ENCODE measurements at places on chromosomes 16 and 17.

- peaks cover 20% of the 10 kb centered on the region for H3K4me1 ChIP-seq
- no peak overlapping the region for H3K4me3 ChIP-seq
- no peak overlapping the region for H3K27ac ChIP-seq
- no peak for DNase-seq
- H3K36me3 ChIP-seq: no peaks in the 10 kb centered on the region
- no peaks in the 10 kb centered on the region for H3K27me3 ChIP-seq
Observed at GRCh38 chr16:68365167-68365817, 54.5 kb downstream of the PRMT7 start.

- no peak for DNase-seq
- no peak overlapping the region for H3K4me3 ChIP-seq
- peaks cover 8% of the 10 kb centered on the region for H3K4me1 ChIP-seq
- no peaks in the 10 kb centered on the region for H3K36me3 ChIP-seq
Observed at GRCh38 chr17:43912635-43913304, 5.4 kb upstream of the MPP2 start.

DNA sequence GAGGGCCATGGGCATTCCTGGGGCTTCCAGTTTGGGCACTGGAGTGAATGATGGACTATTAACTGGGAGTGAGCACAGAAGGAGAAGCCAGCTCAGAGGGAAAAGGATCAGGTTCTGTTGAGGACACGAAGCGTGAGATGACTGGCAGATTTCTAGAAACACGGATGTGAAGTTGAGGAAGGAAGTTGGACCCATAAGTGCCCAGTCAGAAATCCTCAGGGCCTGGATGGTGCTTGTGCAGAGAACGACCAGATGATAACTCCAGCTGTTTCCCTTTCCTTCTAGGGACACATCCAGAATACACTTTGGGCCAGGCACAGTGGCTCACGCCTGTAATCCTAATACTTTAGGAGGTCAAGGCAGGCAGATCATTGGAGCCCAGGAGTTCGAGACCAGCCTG is 23.3 kb upstream of the ANKRD40CL start:
- H3K27me3 ChIP-seq: no peaks in the 10 kb centered on the region
- H3K36me3 ChIP-seq: no peaks in the 10 kb centered on the region
- no peak for DNase-seq
- H3K4me1 ChIP-seq: no peaks in the 10 kb centered on the region
- no peak overlapping the region for H3K27ac ChIP-seq

GRCh38 chr16:84577034-84577803 is 40.7 kb downstream of the COTL1 start:
- no peaks in the 10 kb centered on the region for H3K27me3 ChIP-seq
- no peak overlapping the region for H3K4me3 ChIP-seq
- H3K36me3 ChIP-seq: peaks cover 20% of the 10 kb centered on the region
- H3K27ac ChIP-seq: peak overlapping the region; percentile 5
- no peaks in the 10 kb centered on the region for H3K4me1 ChIP-seq

DNA sequence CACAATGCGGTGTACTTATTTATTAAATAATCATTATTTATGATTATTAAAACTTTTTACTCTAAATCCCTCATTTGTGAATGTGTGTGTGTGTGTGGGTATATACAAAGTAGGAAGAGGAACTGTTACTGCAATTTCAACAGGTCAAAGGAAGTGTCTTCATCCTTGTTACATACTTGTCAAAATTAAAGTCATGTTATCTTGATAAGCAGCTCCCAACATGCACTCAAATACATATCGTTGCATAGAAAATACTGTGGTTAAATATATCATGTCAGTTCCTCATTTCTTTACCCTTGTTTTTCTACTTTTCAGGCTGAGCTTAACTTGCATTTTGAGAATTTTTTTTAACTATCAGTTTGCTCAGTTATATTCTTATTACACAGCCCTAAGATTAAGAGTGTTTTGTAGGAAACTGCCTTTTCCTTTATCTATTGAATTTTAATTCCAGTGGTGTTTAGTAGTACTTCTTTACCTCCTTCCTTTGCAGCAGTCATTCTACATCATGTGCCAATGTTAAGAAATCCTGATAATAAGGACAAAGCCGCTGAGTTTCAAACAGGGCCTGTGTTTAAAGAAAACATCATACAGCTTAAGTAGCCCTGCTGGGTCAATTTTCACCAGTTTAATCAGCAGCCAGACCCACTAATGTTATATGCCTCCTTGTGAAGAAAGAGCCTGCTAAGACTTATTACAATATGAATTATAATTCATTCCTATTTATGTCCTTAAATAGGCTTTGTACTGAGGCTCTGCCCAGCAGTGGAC is 7.2 kb downstream of the EFCAB5 start:
- H3K4me1 ChIP-seq: no peaks in the 10 kb centered on the region
- DNase-seq: no peak
- H3K4me3 ChIP-seq: no peak overlapping the region

GRCh38 chr17:29326023-29326813 is 32.3 kb upstream of the NUFIP2 start:
- no peaks in the 10 kb centered on the region for H3K36me3 ChIP-seq
- no peak overlapping the region for H3K27ac ChIP-seq
- no peak overlapping the region for H3K4me3 ChIP-seq
- no peaks in the 10 kb centered on the region for H3K27me3 ChIP-seq
- H3K4me1 ChIP-seq: no peaks in the 10 kb centered on the region

DNA sequence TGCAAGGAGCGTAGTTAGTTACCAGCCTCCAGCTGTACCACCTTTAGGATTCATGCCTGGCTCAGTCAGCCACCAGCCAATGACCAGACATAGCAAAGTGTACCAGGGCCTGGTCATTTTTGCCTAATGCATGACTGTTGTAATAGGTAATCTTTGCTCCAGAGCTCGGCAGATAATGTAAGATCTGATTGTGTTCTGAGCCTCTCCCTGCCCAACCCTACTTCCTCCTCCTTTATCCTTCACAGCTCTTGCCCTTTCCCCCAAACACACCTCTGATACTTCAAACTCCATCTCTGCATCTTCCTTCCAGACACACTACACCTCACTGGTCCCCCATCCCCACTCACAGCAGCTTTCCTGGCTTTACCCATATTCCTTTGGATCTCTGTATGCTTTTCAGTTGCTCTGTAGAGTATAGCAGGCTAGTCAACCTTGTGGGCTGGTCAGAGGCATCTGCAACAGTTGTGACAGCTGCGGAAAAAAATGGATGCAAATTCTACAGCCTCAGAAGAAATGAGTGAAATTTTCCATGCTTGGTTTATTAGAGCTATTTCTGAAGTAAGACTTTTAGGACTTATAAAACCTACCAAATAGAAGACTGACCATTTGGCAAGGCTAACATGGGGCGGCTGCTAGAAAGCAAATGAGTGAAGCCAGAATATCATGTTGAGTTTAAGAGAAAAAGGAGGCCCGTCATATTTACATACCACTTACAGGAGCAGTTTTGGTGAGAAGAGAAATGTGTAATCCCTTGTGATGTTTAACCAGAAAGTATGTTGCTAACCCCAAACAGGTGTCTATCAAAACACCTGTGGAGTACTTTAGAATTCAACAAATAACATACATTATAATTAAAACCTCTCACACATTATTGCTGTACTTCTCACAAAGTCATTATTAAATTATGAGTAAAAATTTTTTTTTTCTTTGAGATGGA is 19.9 kb upstream of the C16orf87 start:
- no peak overlapping the region for H3K4me3 ChIP-seq
- no peak overlapping the region for H3K27ac ChIP-seq
- no peaks in the 10 kb centered on the region for H3K4me1 ChIP-seq
- no peak for DNase-seq
- no peaks in the 10 kb centered on the region for H3K36me3 ChIP-seq

GRCh38 chr17:75012346-75013091 is at the start of gene MRPL58:
TSS of gene MRPL58 (plus strand) at chr17:75012670. CDS start at chr17:75012687, 17 bp downstream.
- peak within 1 kb of the TSS; percentile 91 for H3K4me3 ChIP-seq
- H3K27me3 ChIP-seq: no peaks in the 10 kb centered on the region
- peaks cover 10% of the 10 kb centered on the region for H3K36me3 ChIP-seq
- H3K27ac ChIP-seq: peak within 1 kb of the TSS; percentile 75
- peak; percentile 66 for DNase-seq
- H3K4me1 ChIP-seq: peaks cover 14% of the 10 kb centered on the region

DNA sequence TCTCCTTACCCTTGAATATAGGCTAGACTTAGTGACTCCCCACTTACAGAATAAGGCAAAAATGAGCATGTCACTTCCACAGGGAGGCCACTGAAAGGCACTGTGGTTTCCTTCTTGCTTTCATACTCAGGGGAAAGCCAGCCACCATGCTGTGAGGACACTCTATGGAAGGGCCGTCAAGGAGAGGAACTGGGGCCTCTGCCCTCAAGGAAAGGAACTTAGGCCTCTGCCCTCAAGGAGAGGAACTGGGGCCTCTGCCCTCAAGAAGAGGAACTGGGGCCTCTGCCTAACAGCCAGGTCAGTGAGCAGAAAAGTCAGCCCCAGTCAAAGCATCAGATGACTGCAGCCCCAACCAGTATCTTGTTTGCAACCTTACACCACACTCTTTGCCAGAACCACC is 30.1 kb downstream of the VPS35 start:
- DNase-seq: no peak
- H3K4me1 ChIP-seq: no peaks in the 10 kb centered on the region
- no peaks in the 10 kb centered on the region for H3K27me3 ChIP-seq
- H3K4me3 ChIP-seq: no peak overlapping the region
- H3K27ac ChIP-seq: no peak overlapping the region
- peaks cover 31% of the 10 kb centered on the region for H3K36me3 ChIP-seq

DNA sequence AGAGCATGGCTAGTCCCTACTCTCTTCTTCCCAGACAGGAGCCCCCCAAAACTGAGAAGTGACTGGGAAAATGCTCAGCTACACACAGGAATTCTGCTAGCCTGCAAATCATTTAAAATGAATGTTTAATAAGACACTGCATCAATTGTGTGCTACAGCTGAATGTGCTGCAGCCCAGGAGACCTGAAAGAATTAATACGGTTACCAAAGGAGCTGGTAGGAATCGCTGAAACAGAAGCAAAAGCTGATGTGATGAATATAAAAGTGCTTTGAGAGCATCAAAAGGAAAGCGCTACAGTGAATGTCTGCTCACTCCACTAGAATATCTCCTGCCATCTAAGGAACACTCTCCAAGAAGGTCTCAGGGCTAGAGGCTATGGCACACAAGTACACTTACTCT is 3.7 kb downstream of the GRIN2A start:
- H3K4me1 ChIP-seq: peaks cover 5% of the 10 kb centered on the region
- no peaks in the 10 kb centered on the region for H3K36me3 ChIP-seq
- DNase-seq: no peak
- H3K27ac ChIP-seq: no peak overlapping the region

DNA sequence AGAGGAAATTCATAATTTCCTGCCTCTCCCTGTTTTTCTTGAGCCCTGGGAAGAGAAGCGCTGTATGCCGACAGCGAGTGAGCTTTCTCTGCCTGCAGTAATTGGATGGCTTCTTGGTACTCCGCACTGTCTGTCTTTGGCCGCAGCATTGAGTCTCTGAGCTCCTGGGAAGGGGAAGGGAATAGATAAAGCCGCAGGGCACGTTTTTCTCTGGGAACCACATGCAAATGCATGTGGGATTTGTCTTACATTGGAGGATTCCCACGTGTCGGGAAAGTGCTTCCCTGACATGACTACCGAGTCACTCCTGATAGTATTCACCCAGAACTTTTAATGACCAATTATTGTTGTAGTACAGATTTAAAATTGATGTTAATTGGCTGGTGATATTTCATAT is 385.9 kb downstream of the CPPED1 start:
- peaks cover 6% of the 10 kb centered on the region for H3K36me3 ChIP-seq
- no peak overlapping the region for H3K27ac ChIP-seq
- DNase-seq: no peak
- H3K27me3 ChIP-seq: no peaks in the 10 kb centered on the region
- no peaks in the 10 kb centered on the region for H3K4me1 ChIP-seq

- H3K4me1 ChIP-seq: no peaks in the 10 kb centered on the region
- no peak overlapping the region for H3K4me3 ChIP-seq
- H3K27ac ChIP-seq: no peak overlapping the region
- no peaks in the 10 kb centered on the region for H3K36me3 ChIP-seq
Observed at GRCh38 chr16:47136099-47136842, 7.5 kb downstream of the NETO2 start.

GRCh38 chr17:7363311-7363710 is 8.4 kb downstream of the TMEM95 start:
- H3K4me1 ChIP-seq: no peaks in the 10 kb centered on the region
- H3K4me3 ChIP-seq: no peak overlapping the region
- H3K27me3 ChIP-seq: no peaks in the 10 kb centered on the region
- no peak overlapping the region for H3K27ac ChIP-seq
- H3K36me3 ChIP-seq: no peaks in the 10 kb centered on the region

- peaks cover 12% of the 10 kb centered on the region for H3K4me1 ChIP-seq
- H3K27me3 ChIP-seq: peaks cover 22% of the 10 kb centered on the region
- H3K27ac ChIP-seq: no peak overlapping the region
Observed at GRCh38 chr17:8003594-8004181, 1.3 kb downstream of the GUCY2D start.

GRCh38 chr17:78140169-78141051 is 5.8 kb upstream of the C17orf99 start:
- no peak overlapping the region for H3K4me3 ChIP-seq
- no peaks in the 10 kb centered on the region for H3K27me3 ChIP-seq
- H3K4me1 ChIP-seq: peaks cover 41% of the 10 kb centered on the region
- H3K27ac ChIP-seq: peak overlapping the region; percentile 49

GRCh38 chr16:53154513-53154912 is 99.7 kb downstream of the CHD9 start:
- H3K4me3 ChIP-seq: no peak overlapping the region
- DNase-seq: no peak
- no peaks in the 10 kb centered on the region for H3K27me3 ChIP-seq
- peaks cover 6% of the 10 kb centered on the region for H3K36me3 ChIP-seq
- H3K27ac ChIP-seq: no peak overlapping the region
- no peaks in the 10 kb centered on the region for H3K4me1 ChIP-seq

DNA sequence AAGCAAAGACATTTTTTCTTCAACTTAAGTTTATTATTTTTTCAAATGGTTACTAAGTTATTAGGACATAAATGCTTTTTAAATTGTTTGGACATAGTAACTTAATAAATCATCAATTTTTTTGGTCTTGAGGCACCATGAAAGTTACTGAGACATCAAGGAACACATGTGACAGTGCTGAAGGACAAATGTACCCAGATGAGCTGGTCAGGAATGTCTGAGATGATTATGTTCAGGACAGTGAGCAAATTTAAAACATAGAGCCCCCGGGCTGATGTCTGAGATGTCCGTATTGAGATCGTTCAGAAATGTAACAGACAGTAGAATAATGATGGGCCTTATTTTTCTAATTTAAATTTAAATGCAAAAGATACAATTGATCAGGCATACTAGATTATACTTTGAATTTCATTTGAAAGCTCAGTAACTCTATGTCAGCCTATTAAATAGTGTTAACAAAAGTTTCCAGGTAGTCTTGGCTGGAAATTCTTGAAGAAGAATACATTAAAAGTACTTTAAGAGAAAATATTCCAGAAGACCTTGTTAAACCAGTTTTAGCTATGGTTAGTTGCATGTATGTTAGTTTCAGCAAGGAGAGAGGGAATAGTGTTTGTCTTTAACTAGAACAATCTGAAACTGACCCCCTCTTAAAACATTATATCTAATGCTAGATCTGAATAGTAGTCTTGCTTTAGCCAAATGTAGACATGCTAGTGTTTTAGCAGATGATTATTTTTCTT is 36.4 kb downstream of the SEC14L1 start:
- peaks cover 11% of the 10 kb centered on the region for H3K36me3 ChIP-seq
- no peaks in the 10 kb centered on the region for H3K27me3 ChIP-seq
- H3K27ac ChIP-seq: no peak overlapping the region

Measured in effector memory CD4-positive, alpha-beta T cell (primary cell).